A549 treated with dexamethasone at 1 μM for 4 hours (cell line): ENCODE measurements at places on chromosomes 7 and 10. TPM values are rescaled to one million over a fixed set of nuclear protein-coding genes. Genes with fewer than 3 reads are reported as not detected.

TSPAN12 gene
- total RNA-seq: 0.27 to 1.1 TPM (median 0.41 TPM) in 5 replicates

TIAL1 gene
- total RNA-seq: 87.9 to 95.9 TPM (median 90.9 TPM) in 5 replicates

RALA gene
- 29.1 to 42.2 TPM (median 32.2 TPM) in 5 replicates for total RNA-seq

RAB18 gene
- 76.2 to 96.6 TPM (median 86.4 TPM) in 5 replicates for total RNA-seq

NUDT13 gene
- total RNA-seq: 2.4 to 3.7 TPM (median 2.7 TPM) in 5 replicates

EPHB4 gene
- total RNA-seq: 31.6 to 48.8 TPM (median 47.8 TPM) in 5 replicates

PTPRE gene
- 3.4 to 6.2 TPM (median 5.4 TPM) in 5 replicates for total RNA-seq

UPK3B gene
- total RNA-seq: 10.2 to 20.0 TPM (median 18.4 TPM) in 5 replicates

ENTPD7 gene
- 7.4 to 12.0 TPM (median 10.6 TPM) in 5 replicates for total RNA-seq

DRGX gene
- 0.05 TPM in 2 of 5 replicates, not detected in the others for total RNA-seq

STAG3 gene
- 0.16 to 0.35 TPM (median 0.24 TPM) in 4 of 5 replicates, not detected in the other for total RNA-seq

SPRN gene
- 0.30 to 0.41 TPM (median 0.33 TPM) in 5 replicates for total RNA-seq

SUFU gene
- 5.0 to 7.8 TPM (median 6.9 TPM) in 5 replicates for total RNA-seq

ZFAND4 gene
- total RNA-seq: 2.9 to 5.1 TPM (median 4.9 TPM) in 5 replicates

NAMPT gene
- 146 to 178 TPM (median 158 TPM) in 5 replicates for total RNA-seq

C10orf88 gene
- 6.6 to 8.8 TPM (median 7.8 TPM) in 5 replicates for total RNA-seq

AOAH gene
- 0.11 to 0.16 TPM in 2 of 5 replicates, not detected in the others for total RNA-seq

FAM53B gene
- 9.6 to 15.8 TPM (median 14.1 TPM) in 5 replicates for total RNA-seq

STEAP1B gene
- 0.09 to 0.14 TPM (median 0.12 TPM) in 4 of 5 replicates, not detected in the other for total RNA-seq

GRM8 gene
- 0.09 TPM in 1 of 5 replicates, not detected in the others for total RNA-seq

MNX1 gene
- 2.8 to 4.8 TPM (median 4.2 TPM) in 5 replicates for total RNA-seq

DNAH11 gene
- total RNA-seq: 0.25 to 0.75 TPM (median 0.35 TPM) in 5 replicates

GPER1 gene
- 1.0 to 1.9 TPM (median 1.5 TPM) in 5 replicates for total RNA-seq

STYXL1 gene
- total RNA-seq: 43.8 to 50.8 TPM (median 47.0 TPM) in 5 replicates

FZD1 gene
- 1.9 to 2.6 TPM (median 2.3 TPM) in 5 replicates for total RNA-seq

NEURL1 gene
- total RNA-seq: 0.55 to 0.88 TPM (median 0.73 TPM) in 5 replicates

AKR1B15 gene
- 32.2 to 43.4 TPM (median 40.3 TPM) in 5 replicates for total RNA-seq

RNF32 gene
- 0.70 to 2.1 TPM (median 1.5 TPM) in 5 replicates for total RNA-seq

SPDYE2 gene
- not detected in 5 replicates for total RNA-seq

CCL26 gene
- total RNA-seq: 6.7 to 11.1 TPM (median 7.7 TPM) in 5 replicates

SCART1 gene
- 0.14 to 0.33 TPM (median 0.29 TPM) in 5 replicates for total RNA-seq

ANKRD61 gene
- 0.26 to 0.97 TPM (median 0.67 TPM) in 5 replicates for total RNA-seq

FAM25G gene
- total RNA-seq: 0.83 to 0.92 TPM in 2 of 5 replicates, not detected in the others

HOXA6 gene
- 0.98 to 1.7 TPM (median 1.4 TPM) in 5 replicates for total RNA-seq

PIK3AP1 gene
- total RNA-seq: 0.50 to 0.84 TPM (median 0.57 TPM) in 5 replicates

PVRIG gene
- not detected in 5 replicates for total RNA-seq

ACSL5 gene
- 0.27 to 0.71 TPM (median 0.30 TPM) in 5 replicates for total RNA-seq

IL2RA gene
- not detected in 5 replicates for total RNA-seq

OPALIN gene
- not detected in 5 replicates for total RNA-seq

FAM237B gene
- total RNA-seq: 0.02 to 0.06 TPM (median 0.03 TPM) in 5 replicates

SPDYE8 gene
- total RNA-seq: not detected in 5 replicates

AKR1C2 gene
- total RNA-seq: 3,478 to 4,005 TPM (median 3,689 TPM) in 5 replicates

SLC18A3 gene
- total RNA-seq: 0.04 to 0.06 TPM in 2 of 5 replicates, not detected in the others

NEUROD6 gene
- total RNA-seq: not detected in 5 replicates

ANKRD1 gene
- 35.0 to 54.9 TPM (median 47.3 TPM) in 5 replicates for total RNA-seq

ZNF467 gene
- total RNA-seq: 0.60 to 1.6 TPM (median 1.1 TPM) in 5 replicates

MMD2 gene
- not detected in 5 replicates for total RNA-seq

RAB19 gene
- not detected in 5 replicates for total RNA-seq

HMX2 gene
- total RNA-seq: 0.07 to 0.11 TPM (median 0.08 TPM) in 3 of 5 replicates, not detected in the others
